Ascending aorta (tissue), 2 donors: ENCODE measurements at places on chromosomes 12 and 14.
A peak's percentile ranks its signal among the peaks of the same experiment; 100 is the strongest.

GRCh38 chr12:102399653-102400052 is 80.7 kb downstream of the IGF1 start:
- H3K27ac ChIP-seq, result no peak overlapping the region
- no peaks in the 10 kb centered on the region for H3K27me3 ChIP-seq
- H3K4me1 ChIP-seq, result no peaks in the 10 kb centered on the region
- no peak for DNase-seq
- no peaks in the 10 kb centered on the region for H3K36me3 ChIP-seq

- no peak for DNase-seq
- H3K27me3 ChIP-seq, result no peaks in the 10 kb centered on the region
- no peaks in the 10 kb centered on the region for H3K36me3 ChIP-seq
- H3K4me1 ChIP-seq, result no peaks in the 10 kb centered on the region
- no peak overlapping the region for H3K27ac ChIP-seq
- no peak overlapping the region for H3K4me3 ChIP-seq
These were observed 55.0 kb upstream of the NELL2 start for GRCh38 chr12:44930972-44931600.

- no peaks in the 10 kb centered on the region for H3K27me3 ChIP-seq
- H3K4me3 ChIP-seq, result no peak overlapping the region
- peaks cover 8% of the 10 kb centered on the region for H3K4me1 ChIP-seq
These were observed 147.3 kb downstream of the TSPAN9 start for GRCh38 chr12:3224530-3224903.

DNA sequence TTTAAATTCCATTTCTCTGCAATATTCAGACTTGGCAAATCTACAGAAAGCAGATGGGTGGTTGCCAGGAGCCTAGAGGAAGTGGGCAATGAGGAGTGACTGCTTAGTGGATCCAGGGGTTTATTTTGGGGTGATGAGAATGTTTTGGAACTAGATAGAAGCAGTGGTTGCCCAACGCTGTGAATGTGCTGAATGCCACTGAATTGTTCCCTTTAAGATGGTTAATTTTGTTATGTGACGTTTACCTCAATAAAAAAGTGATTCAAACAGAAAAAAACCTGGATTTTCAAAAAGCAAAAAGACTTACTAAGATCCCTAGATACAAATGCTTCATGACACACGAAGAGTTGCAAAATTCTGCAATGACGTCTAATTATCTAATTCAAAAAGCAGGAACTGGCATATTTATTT is 34.2 kb downstream of the DAO start:
- DNase-seq, result peak; percentile 73
- peak overlapping the region; percentile 9 for H3K27ac ChIP-seq
- no peaks in the 10 kb centered on the region for H3K36me3 ChIP-seq
- no peaks in the 10 kb centered on the region for H3K27me3 ChIP-seq
- no peaks in the 10 kb centered on the region for H3K4me1 ChIP-seq

DNA sequence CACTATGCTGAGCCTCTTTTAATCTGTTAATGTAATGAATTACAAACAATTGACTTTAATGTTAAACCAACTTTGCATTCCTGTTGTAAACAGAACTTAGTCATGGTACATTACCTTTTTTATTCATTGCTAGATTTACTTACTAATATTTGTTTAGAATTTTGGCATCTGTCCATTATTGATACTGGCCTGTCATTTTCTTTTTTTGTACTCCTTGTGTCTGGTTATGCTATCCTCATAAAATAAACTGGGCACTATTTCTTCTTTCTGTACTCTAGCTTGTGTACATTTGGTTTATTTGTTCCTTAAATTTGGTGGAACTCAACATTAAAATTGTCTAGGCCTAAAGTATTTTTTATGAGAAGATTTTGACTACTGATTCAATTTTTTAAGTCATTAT is 32.1 kb downstream of the SPATA7 start:
- no peaks in the 10 kb centered on the region for H3K4me1 ChIP-seq
- H3K27me3 ChIP-seq, result no peaks in the 10 kb centered on the region
- peaks cover 33% of the 10 kb centered on the region for H3K36me3 ChIP-seq
- H3K27ac ChIP-seq, result no peak overlapping the region
- H3K4me3 ChIP-seq, result no peak overlapping the region

DNA sequence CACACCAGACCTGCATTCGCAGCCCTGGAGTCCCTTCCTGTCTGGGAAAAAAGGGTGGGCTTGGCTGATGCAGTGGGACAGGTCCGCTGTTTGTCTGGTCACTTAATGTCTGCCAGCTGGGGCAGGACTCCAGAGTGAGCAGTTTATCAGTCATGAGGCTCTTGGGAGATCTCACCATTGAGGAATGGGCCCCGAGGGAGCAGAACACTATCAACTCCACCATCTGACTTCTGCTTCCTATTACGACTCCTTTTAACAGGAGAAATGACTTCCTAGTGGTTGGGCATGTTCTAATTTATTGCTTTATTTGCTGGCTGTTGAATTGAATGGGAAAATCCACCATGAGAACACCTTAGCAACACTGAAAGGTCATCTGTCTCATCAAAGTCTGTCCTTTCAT is 182.5 kb upstream of the RASSF8 start:
- DNase-seq, result no peak
- H3K36me3 ChIP-seq, result no peaks in the 10 kb centered on the region
- H3K4me3 ChIP-seq, result no peak overlapping the region
- H3K27me3 ChIP-seq, result no peaks in the 10 kb centered on the region

DNA sequence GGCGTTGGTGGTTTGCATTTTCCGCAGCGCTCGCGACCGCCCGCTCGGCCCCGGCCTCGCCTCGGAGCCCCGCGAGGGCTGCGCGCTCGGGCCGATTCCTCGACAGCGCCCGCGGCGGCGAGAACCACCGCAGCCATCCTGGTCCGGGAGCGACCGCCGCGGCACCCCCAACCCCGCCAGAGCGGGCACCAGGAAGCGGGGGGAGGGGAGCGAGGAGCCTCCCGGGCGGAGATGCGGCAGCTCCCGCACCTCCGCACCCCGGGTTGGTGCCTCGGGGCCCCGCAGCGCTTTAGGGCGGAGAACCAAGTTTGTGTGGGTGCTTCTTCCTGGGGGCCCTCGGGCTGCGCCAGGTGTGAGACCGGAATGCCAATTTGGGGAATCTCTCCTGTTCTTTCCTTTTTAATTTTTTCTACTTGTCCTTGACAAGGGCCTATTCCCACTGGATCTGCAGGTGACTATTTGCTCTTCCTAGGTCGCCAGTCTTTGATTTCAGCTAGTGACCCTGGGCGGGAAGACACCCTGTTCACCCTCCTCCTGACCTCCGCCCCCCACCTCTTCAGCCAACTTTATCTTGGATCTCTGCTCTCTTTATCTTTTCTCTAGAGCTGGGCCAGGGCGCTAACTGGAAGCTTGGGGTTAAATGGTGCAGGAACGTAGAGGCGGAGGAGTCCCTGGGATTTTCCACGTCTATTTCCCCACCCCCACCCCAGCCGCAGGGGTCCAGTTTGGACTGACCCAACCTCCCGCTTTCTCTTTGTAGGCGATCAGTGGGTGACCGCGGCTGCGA is at the start of gene SOCS2:
TSS of gene SOCS2 (plus strand) at position 751 of the 787 bp plus-strand sequence. CDS start 223 bp downstream, outside the sequence.
- no peaks in the 10 kb centered on the region for H3K27me3 ChIP-seq
- H3K4me3 ChIP-seq, result peak within 1 kb of the TSS; percentile 88
- H3K36me3 ChIP-seq, result peaks cover 6% of the 10 kb centered on the region
- DNase-seq, result no peak
- no peaks in the 10 kb centered on the region for H3K4me1 ChIP-seq

GRCh38 chr14:53461858-53462257 is 308.7 kb upstream of the DDHD1 start:
- H3K27ac ChIP-seq, result no peak overlapping the region
- no peaks in the 10 kb centered on the region for H3K4me1 ChIP-seq
- no peak overlapping the region for H3K4me3 ChIP-seq
- no peaks in the 10 kb centered on the region for H3K36me3 ChIP-seq

DNA sequence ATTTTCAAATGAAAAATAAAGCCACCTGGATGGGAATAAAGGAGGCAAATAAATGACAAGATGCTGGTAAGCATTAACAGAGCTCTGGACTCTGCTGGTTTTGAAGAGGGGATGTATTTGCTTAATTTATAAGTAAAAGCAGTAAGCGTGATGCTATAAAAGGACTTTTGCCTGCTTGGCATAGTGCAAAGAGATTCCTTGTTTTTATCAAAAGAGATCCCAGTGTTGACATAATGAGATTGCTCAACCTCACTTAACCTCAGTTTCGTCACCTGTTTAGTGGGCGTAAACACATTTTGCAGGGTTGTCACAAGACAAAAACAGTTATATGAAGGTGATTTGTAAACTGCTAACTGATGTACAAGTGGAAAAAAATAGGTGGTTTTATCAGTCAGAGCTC is 13.8 kb downstream of the ASCL1 start:
- no peak overlapping the region for H3K4me3 ChIP-seq
- H3K27ac ChIP-seq, result no peak overlapping the region
- no peaks in the 10 kb centered on the region for H3K27me3 ChIP-seq
- DNase-seq, result no peak
- H3K4me1 ChIP-seq, result no peaks in the 10 kb centered on the region
- H3K36me3 ChIP-seq, result no peaks in the 10 kb centered on the region

DNA sequence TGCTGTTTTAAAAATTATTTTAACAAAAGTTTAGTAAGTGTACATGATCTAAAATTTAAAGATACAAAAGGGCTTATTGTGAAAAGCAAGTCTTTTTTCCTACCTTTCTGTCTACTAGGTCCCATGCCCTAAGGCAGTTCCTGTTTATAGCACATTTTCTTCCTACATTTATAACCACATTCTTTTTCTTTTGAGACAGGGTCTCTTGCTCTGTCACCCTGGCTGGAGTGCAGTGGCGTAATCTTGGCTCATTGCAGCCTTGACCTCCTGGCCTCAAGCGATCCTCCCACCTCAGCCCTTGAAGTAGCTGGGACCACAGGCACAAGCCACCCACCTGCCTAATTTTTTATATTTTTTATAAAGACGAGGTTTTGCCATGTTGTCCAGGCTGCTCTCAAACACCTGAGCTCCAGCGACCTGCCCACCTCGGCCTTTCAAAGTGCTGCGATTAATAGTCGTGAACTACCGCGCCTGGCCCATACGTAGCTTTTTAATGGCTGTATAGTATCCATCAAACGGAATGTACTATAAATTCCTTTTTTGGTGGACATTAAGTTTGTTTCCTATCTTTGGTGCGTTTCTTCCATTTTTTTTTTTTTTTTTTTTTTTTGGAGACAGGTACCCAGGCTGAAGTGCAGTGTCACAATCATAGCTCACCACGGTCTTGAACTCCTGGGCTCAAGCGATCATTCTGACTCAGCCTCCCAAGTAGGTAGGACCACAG is 20.9 kb downstream of the FRS2 start:
- no peak overlapping the region for H3K27ac ChIP-seq
- peaks cover 2% of the 10 kb centered on the region for H3K36me3 ChIP-seq
- H3K4me1 ChIP-seq, result peaks cover 4% of the 10 kb centered on the region
- H3K4me3 ChIP-seq, result no peak overlapping the region
- DNase-seq, result no peak
- no peaks in the 10 kb centered on the region for H3K27me3 ChIP-seq

DNA sequence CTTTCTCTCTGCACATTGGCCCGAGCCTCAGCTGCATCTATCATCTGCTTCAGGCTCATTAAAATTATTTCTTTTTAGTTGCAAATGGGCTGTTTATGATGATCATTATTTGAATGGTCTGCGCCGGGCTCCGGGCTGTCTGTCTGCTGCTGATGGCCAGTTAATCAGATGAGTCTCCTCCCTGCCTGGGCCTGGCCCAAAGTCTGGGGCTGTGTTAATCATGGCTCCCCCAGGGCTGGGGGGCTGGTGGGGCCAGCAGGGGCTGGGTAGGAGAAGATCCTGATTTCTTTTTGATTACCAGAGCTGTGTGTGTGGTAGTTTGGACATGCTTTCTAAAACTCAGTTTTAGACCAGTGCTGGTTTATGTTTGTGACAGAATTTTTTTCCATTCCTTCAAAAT is 159.1 kb downstream of the PHETA1 start:
- no peak overlapping the region for H3K4me3 ChIP-seq
- DNase-seq, result no peak
- no peak overlapping the region for H3K27ac ChIP-seq
- H3K4me1 ChIP-seq, result no peaks in the 10 kb centered on the region

DNA sequence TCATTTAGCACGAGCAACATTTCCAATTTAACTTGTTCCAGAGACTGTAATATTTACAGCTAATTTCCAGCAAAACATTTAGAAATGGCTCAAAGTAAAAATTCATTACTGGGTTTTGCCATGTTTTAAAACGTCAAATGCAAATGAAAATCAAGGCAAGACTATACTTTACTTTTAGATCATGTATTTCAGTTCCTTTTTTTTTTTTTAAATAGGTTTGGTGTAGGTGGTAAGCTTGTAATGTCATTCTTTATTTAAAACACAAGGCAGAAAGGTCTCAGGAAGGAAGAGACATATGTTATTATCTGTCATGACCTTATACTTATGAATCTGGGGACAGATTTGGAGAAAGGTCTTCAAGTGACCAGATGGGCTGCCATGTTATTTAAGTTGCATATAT is 54.1 kb downstream of the GRIP1 start:
- DNase-seq, result no peak
- no peaks in the 10 kb centered on the region for H3K36me3 ChIP-seq
- H3K4me1 ChIP-seq, result no peaks in the 10 kb centered on the region
- no peak overlapping the region for H3K4me3 ChIP-seq

DNA sequence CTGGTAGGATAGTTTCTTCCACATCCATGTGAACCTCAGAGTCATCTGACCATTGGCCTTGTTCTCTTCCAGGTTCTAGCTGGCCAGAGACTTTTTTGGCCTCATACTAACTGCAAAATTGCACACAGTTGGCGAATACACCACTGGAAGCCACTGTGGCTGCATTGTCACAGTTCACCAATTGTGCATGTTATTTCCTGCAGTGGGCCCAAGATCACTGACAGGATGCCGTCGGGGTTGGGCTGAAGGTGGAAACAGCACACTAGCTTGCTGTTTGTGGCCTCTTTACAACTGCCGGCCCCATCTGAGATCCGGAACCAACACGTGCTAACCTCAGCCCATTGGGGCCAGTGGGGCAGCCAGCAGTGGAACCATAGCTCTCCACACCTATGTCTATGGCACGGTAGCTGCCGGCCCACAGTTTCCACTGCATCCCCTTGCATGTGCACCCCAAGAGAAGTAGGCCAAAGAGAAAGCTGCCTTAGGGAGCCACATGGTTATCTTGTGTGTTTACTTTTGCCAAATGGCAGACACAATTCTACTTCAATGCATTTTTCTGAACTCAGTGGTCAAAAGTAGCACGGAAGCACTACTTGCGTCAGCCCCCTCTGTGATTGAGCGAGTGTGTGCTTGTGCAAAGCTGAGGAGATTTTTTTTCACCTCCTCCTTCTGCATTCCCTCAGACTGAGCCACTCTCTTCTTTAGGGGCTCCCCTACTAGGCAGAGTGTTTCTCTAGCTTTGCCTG is 464.0 kb downstream of the RAD51B start:
- H3K36me3 ChIP-seq, result no peaks in the 10 kb centered on the region
- H3K4me1 ChIP-seq, result peaks cover 14% of the 10 kb centered on the region
- no peaks in the 10 kb centered on the region for H3K27me3 ChIP-seq
- no peak overlapping the region for H3K4me3 ChIP-seq
- no peak overlapping the region for H3K27ac ChIP-seq

- H3K27ac ChIP-seq, result no peak overlapping the region
- DNase-seq, result no peak
- no peak overlapping the region for H3K4me3 ChIP-seq
- no peaks in the 10 kb centered on the region for H3K4me1 ChIP-seq
These were observed 81.1 kb upstream of the CCDC198 start for GRCh38 chr14:57574617-57575288.

- no peak overlapping the region for H3K4me3 ChIP-seq
- no peaks in the 10 kb centered on the region for H3K27me3 ChIP-seq
- DNase-seq, result no peak
- no peaks in the 10 kb centered on the region for H3K4me1 ChIP-seq
These were observed 205.8 kb upstream of the SLC16A7 start for GRCh38 chr12:59389968-59390576.

- H3K27me3 ChIP-seq, result no peaks in the 10 kb centered on the region
- no peak overlapping the region for H3K4me3 ChIP-seq
- DNase-seq, result no peak
- no peaks in the 10 kb centered on the region for H3K4me1 ChIP-seq
- no peaks in the 10 kb centered on the region for H3K36me3 ChIP-seq
These were observed 29.8 kb downstream of the CFL2 start for GRCh38 chr14:34684578-34684977.
